Right ventricle myocardium superior (tissue), 1 donor: ENCODE measurements at places on chromosomes 6 and 20.

GRCh38 chr6:149717255-149717587 is 680 bp downstream of the LATS1 start:
- no peak for DNase-seq

GRCh38 chr6:32975886-32976285 is 7.5 kb downstream of the BRD2 start:
- no peak for DNase-seq

DNA sequence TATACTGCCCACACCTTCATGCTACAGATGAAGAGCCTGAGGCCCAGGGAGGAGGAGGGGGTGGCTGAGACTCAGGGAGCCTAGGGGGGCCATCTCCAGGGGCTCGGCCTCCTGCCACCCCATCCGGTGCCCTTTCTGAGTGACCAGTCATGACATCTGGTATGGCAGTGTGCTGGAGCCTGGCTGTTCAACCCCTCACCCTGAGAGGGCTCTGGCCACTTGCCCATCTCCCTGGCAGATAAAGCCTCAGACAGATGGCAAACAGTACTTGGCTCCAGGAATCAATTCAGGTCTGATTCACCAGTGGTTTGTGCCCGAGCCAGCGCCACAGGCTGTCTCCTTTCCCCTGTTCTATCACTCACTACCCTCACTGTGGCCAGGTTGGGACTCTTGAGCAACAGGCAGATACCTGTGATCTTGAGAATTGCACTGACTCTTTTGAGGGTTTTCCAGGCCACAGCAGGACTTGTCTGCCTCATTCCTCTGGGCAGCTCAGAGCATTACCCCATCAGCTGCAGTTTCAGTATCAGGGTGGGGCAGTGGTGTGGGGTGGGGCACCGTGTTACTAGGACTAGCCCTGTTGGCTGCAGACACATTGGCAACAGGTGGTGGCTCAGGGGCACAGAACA is 22.8 kb downstream of the SRSF3 start:
- DNase-seq: peak; percentile 61

DNA sequence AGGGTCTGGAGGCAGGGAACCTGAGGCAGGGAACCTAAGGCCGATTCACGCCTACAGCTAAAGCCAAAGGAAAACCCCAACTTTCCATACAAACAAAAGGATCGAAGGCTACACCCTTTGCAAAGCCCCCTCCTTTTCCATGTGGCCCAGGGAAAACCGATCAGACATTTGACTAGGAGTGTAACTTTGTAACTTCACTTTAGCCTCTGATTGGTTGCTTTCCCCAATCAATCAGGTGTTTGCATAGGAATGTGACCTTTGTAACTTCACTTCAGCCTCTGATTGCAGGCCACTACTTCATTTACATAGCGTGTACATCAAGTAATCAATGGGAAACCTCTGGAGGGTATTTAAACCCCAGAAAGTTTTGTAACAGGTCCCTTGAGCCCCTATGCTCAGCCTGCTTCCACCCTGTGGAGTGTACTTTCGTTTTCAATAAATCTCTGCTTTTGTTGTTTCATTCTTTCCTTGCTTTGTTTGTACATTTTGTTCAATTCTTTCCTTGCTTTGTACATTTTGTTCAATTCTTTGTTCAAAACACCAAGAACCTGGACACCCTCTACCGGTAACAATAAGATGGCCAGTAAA is 43.3 kb downstream of the CHD6 start:
- no peak for DNase-seq

GRCh38 chr6:27441001-27441400 is 31.9 kb downstream of the ZNF184 start:
- DNase-seq: no peak

DNA sequence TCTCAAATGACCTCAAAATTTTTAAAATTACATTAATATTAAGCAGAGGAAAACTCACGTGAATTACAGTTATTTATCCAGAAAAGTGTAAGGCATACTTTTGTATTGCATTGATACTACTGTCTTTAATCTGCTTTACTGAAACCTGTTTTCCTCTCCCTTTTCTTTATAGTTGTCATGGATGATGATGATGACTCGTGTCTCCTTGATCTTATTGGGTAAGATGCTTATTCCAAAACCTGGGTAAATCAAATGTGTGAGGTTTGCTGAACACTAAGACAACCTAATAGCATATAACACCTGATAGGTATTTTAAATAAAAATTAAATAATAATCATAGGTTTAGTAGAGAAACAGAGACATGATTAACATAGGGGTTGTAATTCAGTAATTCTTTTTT is 40.0 kb downstream of the BICRAL start:
- DNase-seq: no peak
